ENCODE measurements at places on chromosomes 7 and 10.

DNA sequence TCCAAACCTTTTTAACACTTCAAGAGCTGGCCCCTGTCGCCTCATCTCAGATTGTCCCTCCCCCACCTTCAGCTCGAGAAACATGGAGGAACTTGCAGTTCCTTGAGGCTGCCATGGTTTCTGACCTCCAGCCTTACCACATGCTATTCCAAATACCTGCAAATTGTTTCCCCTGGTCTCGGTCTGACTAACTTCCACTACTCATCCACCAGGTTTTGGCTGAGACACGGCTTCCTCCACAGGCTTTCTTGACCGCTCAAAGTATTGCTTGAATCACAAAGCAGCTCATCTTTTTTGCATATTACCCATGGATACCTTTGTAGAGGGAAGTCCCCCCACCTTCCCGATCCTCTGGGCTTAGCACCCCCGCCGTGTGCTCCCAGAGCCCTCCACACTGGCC is 5.2 kb upstream of the SAMD8 start:
- no peak for DNase-seq

- DNase-seq: peak; percentile 76
These were observed 1.9 kb downstream of the SLC29A4 start for GRCh38 chr7:5284304-5285281.

DNA sequence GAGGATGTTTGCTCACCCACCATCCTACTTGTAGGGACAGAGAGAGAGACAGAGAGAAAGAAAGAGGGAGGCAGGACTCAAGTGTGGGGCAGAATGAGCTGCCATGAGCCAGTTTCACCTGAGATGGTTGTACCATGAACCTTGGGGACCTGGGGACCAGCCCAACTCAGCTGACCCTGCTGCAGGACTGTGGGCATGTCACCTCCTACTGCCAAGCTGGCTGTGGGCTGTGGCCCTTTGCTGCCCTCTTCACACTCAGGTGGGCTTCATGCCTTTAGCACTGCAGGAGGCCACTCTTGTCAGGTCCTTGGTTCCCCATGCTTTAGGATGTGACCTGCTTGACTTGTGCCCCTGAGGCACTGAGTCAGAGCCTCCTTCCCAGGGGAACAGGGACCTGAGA is 108.2 kb upstream of the PCBD1 start:
- DNase-seq: no peak

- no peak for DNase-seq
These were observed 1138.5 kb upstream of the PHF14 start for GRCh38 chr7:9835199-9835598.

DNA sequence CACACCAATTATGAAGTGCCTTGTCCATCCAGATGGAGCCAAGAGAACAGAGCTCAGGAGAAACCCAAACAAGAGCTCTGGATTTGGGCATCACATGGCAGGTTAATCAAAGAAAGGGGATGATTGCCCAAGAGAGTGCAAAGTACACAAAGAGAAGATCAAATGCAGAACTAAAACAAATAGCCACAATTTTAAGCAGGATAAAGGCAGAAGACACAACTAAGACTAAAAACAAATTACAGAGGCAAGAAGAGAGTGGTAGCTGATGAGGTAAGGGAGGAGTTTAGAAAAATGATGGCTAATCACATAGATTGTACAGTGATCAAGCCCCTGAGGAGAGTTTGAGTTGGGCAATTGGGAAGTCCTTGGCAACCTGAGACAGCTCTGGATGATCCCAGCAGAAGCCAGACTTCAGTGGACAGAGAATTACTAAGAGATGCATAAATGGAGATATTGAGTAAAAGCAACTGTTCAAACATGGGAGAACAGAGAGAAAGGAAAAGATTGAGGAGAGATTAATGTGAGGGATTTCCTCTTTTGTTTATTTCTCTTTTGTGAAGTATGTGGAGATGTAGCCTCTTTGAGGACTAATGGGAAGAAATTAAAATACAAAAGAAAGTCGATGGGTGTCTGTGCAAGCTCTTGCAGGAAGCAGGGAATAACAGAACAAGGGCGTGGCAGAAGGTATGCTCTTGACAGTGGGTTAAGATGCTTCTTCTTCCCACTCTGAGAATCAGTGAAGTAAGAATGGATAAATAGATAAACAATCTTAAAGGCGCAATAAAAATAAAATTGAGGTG is 101.9 kb downstream of the LRRN3 start:
- DNase-seq: no peak

GRCh38 chr7:4683884-4684565 is 1.9 kb downstream of the FOXK1 start:
- peak; percentile 40 for DNase-seq

DNA sequence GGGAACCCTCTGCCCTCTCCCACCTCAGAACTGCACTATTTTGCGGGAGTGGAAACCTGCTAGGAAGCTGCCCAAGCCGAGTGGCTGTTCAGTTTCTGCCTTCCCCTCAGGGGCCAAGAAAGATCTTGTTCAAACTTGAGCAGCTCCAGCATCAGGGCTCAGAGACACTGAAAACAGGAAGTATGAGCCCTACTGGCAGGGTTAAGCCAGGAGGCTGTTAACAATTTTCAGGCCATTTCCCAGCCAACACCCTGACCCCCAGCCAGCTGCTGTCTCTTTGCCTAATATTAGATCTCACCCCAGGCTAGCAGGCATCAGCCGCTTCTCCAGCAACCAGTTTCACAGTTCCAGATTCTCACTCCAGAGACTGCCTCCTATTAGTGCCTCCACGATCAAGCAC is 9.2 kb downstream of the PLAU start:
- DNase-seq: no peak

DNA sequence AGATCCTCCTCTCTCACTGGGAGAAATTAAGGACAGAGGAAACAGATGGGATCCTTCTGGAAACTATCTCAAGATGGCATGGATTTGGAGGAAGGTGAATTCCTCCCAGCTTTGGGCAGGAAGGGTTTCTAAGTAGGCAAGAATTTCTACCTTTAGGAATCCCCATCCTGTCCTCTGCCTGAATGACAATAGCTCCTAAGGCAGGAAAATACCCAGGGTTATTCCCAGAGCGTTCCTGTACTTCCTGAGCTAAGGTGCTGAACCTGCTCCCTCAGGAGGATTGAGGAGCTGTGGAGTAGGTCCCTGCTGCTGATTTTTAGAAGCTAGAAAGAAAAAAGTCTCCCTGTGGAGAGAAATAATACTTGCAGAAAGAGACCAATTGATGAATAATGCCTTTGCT is 568 bp downstream of the MGAM2 start:
- no peak for DNase-seq

GRCh38 chr10:56522166-56522565 is 161.1 kb upstream of the ZWINT start:
- no peak for DNase-seq

DNA sequence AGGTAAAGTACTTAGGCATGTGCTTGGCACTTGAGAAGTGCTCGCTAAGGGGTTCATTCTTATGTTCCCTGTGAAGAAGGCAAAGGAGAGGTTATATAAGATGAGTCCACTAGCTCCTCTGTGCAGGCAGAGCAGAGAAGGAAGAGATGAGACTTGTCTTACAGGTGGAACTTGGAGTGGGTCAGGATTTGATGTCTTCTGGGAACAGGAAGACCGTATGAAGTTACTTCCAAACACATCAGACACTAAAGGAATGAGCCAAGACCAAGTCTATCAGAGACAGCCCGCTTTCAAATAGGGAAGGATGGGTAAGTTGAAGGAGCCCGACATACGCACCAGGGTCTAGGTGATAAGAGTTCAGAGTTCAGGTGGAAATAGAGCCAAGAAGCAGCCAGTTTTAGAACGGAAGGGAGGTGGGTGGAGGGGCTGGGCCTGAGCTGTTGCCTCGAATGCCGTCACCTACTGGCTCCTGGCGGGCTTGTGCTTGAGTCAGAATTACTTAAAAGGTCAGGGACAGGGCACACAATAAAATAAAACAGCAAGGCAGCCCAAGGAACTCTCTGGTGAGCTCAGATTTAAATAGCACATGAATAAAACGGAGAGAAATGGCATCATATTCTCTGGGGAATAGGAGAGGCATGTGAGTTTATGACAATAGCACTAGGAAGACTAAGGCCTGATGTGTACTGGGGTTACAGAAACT is 56.1 kb upstream of the GRB10 start:
- DNase-seq: no peak

GRCh38 chr7:20264623-20265022 is 47.4 kb upstream of the MACC1 start:
- DNase-seq: no peak

DNA sequence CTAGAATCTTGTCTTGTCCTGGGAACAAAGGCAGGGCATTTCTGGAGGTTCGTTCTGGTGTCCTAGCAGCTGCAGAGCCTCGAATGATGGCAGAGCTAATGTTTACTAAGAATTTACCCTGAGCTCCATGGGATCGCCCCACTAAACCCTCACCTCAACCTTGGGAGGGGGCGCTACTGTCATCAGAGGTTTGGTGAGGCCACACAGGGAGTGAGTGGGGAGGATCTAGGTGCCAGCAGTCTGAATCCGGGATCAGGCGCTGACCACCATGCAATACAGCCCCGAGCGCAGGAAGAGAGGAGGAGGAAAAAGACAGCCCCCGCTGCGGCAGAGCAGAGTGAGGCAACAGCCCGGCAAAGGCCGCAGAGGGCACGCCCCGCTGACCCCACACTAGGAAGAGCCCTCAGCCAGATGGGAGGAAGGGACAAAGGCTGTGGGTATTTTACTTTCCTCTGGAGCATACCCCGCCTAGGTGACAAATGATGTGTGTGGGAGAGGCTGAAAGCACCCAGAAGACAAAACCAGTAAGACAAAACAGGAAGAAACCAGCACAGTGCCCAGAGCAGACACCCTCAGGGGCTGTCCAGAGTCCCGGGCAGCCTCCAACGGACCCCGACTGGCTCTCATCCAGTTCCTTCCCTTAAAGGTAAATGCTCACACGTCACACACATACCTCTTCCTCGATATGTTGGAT is 103.5 kb downstream of the FAM53B start:
- DNase-seq: no peak

- DNase-seq: no peak
These were observed 43.3 kb downstream of the ZMIZ1 start for GRCh38 chr10:79111846-79112614.

- no peak for DNase-seq
These were observed 62.3 kb downstream of the HTR5A start for GRCh38 chr7:155132431-155132830.

DNA sequence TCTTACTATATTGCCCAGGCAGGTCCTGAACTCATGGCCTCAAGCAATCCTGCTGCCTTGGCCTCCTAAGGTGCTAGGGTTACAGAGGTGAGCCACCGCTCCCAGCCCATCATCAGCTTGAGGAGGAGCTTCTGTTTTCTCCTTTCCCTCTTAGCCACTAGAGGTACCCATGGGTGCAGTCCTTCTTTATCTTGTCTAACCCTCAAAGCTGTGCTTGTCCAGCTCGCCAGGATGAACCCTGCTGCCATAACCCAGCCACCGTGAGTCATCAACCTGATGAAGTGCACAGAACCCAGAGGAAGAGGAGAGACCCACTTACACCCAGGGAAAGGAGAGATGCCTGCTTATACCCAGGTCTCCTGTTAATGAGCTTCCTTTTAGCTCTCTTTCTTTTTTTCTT is 133.4 kb downstream of the CUL2 start:
- DNase-seq: peak; percentile 30

- peak; percentile 41 for DNase-seq
These were observed 48.6 kb upstream of the KIF5B start for GRCh38 chr10:32104622-32105509.

DNA sequence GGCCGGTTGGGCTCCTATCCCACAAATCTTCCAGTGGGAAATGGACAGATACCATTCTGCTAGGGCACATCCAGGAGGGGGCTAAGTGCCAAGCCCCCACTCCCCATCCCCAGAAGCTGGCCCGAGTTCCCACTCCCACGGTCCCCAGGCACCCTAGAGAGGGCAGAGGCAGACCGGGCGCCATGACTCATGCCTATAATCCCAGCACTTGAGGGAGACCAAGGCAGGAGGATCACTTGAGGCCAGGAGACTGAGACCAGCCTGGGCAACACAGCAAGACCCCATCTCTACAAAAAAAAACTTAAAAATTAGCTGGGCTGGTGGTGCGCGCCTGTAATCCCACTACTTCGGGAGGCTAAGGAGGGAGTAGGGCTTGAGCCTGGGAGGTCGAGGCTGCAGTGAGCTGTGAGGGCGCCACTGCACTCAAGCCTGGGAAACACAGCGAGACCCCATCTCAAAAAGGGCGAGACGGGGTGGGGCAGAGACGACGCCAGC is 870 bp downstream of the GNA12 start:
- no peak for DNase-seq

DNA sequence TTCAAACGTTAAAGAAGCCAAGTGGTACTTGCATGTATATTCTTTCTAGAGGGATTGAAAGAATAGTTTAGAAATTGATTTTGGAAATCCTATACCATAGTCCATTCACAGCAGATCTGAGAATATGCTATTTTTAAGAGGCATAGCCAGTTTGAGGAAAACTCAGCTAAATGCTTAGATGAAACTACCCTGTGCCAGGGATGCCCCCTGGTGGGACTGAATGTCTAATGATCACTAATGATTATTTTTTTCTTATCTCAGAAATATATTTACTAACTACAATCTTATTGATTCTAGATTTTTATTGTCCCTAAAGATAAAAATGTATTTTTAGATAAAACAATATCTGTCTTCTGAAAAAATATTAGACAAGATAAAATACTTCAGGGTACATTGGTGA is 844.9 kb upstream of the PHF14 start:
- peak; percentile 77 for DNase-seq

GRCh38 chr10:104498347-104499081 is 142.6 kb upstream of the SORCS3 start:
- DNase-seq: no peak

- peak; percentile 32 for DNase-seq
These were observed 41.3 kb downstream of the CCDC6 start for GRCh38 chr10:59865101-59865500.

DNA sequence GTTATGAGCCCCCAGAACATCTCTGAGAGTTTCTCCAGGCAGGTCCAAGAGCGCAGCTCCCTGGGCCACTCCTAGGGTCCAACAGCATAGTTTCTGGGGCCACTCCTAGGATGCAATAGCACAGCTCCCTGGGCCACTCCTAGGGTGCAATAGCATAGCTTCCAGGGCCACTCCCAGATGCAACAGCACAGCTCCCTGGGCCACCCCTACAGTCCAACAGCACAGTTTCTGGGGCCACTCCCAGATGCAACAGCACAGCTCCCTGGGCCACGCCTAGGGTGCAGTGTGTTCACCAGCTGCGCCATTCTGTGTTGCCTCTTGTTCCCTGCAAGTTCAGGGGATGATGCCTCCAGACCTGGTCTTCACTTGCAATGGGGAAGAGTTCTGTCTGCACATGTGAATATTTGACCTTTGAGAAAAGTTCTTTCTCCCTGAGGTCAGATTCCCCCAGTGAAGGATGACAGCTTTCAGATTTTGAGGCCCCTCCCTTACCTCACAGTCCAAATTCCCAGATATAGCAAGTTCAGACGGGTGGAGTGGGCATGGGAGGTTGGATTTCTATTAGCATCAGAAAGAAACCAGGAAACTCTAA is 43.0 kb upstream of the LEP start:
- no peak for DNase-seq

GRCh38 chr7:51276967-51277366 is 39.6 kb downstream of the COBL start:
- DNase-seq: no peak
